ENCODE measurements at places on chromosomes 12 and 14. TPM values are rescaled to one million over a fixed set of nuclear protein-coding genes. Genes with fewer than 3 reads are reported as not detected.

Gene ATG101
- 63.3 TPM for total RNA-seq

Gene SLC25A29
- total RNA-seq, result 15.9 TPM

Gene NPFF
- total RNA-seq, result 0.44 TPM

Gene RBP5
- not detected for total RNA-seq

Gene KRT3
- total RNA-seq, result 0.08 TPM

Gene NID2
- total RNA-seq, result 0.34 TPM

Gene PTPRO
- total RNA-seq, result 0.22 TPM

GRCh38 chr14:45135156-45135555 lies 574 bp upstream of the FANCM start:
- peak; percentile 2 for DNase-seq

DNA sequence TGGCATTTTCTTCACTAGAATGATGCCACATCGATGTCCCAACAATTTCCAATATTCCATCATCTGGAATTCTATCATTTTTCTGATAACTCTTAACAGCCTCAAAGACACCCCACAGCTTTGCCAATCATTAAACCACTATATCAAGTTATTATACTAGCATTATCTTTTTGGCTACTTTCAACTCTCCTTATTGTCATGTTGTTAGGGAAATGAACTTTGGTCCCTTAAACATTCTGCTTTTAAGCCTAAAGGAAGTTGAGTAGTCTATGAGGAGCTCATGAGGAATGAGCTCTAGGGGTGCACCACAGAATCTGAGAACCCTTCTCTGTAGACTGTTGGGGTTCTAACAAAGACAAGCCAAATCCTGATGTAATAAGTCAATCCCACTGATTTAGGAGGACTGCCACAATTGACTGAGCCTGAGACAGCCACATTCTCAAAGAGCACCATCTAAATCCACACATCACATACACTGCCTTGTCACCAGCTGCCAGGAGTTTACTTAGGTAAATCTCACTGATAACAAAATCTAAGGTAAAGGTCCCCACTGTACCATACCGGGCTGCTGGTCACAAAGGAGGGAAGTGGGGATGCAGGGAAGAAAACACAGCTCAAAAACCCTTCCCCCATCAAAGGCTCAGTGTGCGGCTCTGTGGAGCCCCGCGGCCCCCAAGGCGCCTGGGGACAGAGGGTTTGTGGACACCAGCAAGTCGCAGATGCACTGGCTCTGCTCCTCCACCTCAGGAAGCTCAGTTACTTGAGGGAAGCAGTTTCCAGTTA lies 58.2 kb downstream of the SETD3 start:
- DNase-seq, result no peak

- no peak for DNase-seq
These were observed 44.4 kb downstream of the ANO6 start for GRCh38 chr12:45260104-45260815.

GRCh38 chr14:101814934-101815333 lies 53.4 kb downstream of the PPP2R5C start:
- no peak for DNase-seq

DNA sequence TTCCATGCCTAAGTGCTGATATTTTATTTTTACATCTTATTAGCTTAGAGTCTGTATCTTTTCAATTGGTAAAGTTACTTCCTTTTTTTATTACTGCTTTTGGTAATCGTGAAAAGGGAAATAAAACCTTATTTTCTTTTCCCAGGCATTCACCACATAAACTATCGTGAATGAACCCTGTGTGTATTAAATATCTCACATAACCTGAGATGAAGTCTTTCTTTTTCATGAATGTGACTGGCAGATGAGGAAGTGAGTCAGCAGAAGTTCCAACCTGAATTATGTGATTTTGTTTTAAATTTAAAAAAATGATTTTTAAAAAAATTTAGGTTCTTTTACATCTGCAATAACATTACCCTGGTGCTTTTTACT lies 26.0 kb downstream of the MYBPC1 start:
- no peak for DNase-seq

- no peak for DNase-seq
These were observed 35.5 kb upstream of the SOCS2 start for GRCh38 chr12:93536766-93537488.

DNA sequence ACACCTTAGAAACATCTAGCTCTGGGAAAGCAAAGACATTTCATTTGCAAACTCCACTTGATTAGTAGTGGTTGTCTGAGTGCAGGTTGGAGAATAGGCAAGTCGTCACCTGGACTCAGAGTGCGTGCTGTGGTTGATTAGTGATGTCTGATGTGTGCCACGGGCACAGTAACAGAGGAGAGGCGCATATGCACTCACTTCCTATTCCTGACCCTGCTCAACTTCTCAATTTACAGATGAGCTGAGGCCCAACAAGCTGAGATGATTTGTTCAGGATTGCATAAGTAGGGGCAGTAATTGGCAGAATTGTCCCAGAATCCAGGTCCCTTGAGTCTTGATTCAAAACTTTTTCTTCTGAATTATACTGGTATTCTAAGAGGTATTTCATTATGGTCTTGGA lies 44.9 kb downstream of the ADCK1 start:
- DNase-seq, result no peak

- DNase-seq, result no peak
These were observed 14.7 kb upstream of the MFAP5 start for GRCh38 chr12:8677362-8677761.

DNA sequence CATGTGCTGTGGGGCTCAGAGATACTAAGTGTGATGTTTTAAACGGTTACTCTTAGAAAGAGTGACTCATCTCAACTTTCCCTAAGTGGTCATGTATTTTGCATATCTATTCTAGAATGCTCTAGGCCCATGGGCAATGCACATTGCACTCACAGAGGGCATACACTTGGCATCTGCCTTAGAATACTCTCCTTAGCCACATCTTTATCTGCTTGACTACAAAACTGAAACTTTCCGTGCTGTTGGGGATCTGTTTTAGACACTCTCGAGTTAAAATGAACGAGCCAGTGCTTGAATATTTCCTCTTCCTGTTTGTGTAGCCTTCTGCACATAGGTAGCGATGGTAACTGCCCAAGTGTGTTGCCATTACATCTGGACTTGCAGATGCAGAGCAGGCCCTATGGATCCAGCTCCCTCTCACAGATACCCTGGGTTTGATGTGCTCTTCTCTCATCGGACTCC lies 180.5 kb downstream of the CAND1 start:
- peak; percentile 8 for DNase-seq

- peak; percentile 43 for DNase-seq
These were observed 15.9 kb upstream of the HHIPL1 start for GRCh38 chr14:99628887-99629618.

DNA sequence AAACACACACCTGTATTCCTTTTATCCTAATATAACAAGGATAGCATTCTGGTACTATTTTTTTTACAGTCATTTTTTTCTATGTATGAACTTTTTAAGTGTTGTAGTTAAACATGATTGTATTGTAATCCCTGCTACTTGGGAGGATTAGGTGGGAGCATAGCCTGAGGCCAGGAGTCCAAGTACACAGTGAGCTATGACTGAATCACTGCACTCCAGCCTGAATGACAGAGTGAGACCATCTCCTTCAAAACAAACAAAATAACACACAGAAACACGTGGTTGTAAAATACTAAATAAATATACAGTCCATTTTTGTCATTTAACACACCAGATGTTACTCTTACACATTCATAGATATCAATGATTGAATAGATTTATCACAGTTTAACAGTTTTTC lies 56.9 kb downstream of the MAP4K5 start:
- no peak for DNase-seq

- DNase-seq, result no peak
These were observed 187.5 kb downstream of the ATXN7L3B start for GRCh38 chr12:74725154-74725553.

DNA sequence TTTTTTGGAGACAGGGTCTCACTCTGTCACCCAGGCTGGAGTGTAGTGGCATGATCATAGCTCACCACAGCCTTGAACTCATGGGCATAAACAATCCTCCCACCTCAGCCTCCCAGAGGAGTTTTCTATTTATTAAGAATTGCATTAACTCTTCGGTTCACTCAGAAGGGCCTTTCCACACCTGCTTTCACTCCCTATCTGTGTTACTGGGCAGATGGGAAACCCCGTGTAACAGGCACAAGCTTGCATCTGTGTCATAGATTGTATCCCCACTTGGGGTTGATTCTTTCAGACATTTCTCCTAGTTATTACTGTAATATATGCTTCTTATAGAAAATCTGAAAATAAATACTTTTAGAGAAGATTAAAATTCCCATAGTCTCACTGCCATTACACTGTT lies 38.7 kb downstream of the STX2 start:
- no peak for DNase-seq

GRCh38 chr12:89893972-89894706 lies 185.5 kb upstream of the ATP2B1 start:
- no peak for DNase-seq
